ENCODE measurements at places on chromosomes 5 and 9.

DNA sequence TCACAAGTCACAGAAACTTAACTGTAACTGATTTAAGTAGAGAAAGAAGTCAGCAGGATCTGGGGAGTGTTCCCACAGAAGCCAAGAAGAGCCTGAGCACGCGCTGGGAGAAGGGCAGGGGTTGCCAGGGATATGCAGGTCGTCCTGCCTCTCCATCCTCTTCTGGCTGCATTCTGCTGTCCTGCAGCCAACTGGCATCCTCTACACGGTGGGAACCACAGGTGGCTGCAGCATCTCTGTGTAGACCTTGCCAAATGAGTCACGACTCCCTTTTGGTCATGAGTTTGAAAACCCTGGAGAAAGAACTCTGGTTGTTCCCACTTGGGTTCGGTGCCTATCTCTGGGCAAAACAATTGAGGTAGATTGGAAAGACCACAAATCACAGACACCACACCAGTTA is 38.4 kb upstream of the PCA3 start:
- DNase-seq = no peak

- no peak for DNase-seq
Observed at GRCh38 chr5:79171635-79172245, 60.1 kb downstream of the BHMT start.

GRCh38 chr5:64534033-64534432 is 28.2 kb downstream of the RGS7BP start:
- no peak for DNase-seq

DNA sequence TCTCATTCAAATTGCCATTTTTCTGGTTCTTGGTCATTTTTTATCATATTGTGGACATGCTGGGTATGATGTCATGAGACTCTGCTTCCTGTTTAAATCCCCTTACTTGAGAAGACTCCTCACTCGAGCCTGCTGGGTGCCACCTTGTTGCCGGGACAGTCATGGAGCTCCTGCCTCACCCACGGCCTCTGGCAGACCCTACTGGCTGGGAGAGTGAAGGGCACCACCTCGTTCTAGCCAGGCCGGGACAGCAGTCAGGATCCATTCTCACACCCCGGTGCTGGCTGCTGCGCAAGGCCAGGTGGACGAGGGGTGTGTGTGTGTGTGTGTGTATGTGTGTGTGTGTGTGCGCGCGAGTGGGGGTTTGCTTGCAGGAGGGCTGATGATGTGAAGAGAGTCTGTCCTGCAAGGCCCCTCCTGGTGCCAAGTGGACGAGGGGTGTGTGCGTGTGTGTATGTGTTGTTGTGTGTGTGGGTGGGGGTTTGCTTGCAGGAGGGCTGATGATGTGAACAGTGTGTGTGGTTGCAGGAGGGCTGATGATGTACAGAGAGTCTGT is 4.4 kb downstream of the CEP72 start:
- no peak for DNase-seq

DNA sequence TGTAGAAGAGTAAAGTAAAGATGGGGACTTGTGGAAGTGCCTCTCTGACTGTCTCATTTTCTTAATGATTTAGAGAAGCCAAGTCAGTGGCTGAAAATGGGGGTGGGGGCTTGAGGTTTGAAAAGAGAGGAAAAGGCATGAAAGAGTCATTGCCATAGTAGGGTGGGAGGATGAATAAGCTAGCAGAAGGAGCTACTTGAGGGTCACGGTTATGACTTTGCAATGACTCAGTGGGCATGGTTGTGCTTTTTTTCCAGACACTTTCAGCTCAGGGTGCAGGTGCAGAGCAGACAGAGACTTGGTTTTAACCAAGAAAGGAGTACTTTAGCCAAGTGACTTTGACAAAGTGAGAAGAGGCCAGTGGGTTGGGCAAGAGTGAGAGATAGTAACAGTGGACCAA is 117.8 kb downstream of the PTTG1 start:
- no peak for DNase-seq

DNA sequence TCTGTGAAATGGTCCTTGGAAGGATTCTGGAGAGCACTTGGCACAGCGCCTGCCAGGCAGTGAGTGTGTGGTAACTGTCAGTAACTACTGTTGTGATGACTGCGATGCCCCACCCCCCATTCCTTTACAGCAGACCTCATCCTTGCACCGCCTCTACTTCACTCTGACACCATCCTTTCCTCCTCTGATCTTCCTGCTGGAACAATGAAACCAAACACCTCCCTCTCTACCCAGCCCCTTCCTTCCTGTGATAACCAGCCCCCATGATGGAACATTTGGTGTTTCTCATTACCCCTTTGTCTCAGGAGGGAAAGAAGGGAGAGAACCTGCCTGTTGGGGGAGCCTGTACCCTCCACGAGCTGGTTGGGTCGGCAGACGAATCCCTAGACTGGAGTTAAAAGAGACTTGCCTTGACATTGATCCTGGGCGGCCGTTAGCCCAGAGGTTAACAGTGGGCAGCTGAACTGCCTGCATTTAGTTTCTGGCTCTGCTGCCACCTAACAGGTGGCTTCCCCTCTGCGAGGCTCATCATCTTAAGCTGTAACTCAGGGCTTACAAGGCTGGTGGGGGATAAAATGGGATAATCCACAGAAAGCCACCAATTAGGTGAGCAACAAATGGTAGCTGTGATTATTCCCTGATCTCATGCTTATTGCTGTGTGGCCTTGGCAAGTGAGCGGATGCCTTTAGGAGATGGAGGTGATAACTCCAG is 34.2 kb upstream of the GRPEL2 start:
- peak; percentile 86 for DNase-seq

Data from NCI-H524 (cell line).